SK-N-SH (cell line): ENCODE measurements at places on chromosomes 16 and 17. TPM values are rescaled to one million over a fixed set of nuclear protein-coding genes. Genes with fewer than 3 reads are reported as not detected.

Gene WSCD1
- polyA plus RNA-seq = 0.03 TPM in 2 replicates

Gene SMIM5
- 0.02 TPM in 1 of 2 replicates, not detected in the other for polyA plus RNA-seq

Gene SMYD4
- polyA plus RNA-seq = 4.9 and 6.1 TPM in 2 replicates

Gene NPIPA8
- polyA plus RNA-seq = 15.8 and 19.1 TPM in 2 replicates

Gene SSTR5
- not detected in 2 replicates for polyA plus RNA-seq

DNA sequence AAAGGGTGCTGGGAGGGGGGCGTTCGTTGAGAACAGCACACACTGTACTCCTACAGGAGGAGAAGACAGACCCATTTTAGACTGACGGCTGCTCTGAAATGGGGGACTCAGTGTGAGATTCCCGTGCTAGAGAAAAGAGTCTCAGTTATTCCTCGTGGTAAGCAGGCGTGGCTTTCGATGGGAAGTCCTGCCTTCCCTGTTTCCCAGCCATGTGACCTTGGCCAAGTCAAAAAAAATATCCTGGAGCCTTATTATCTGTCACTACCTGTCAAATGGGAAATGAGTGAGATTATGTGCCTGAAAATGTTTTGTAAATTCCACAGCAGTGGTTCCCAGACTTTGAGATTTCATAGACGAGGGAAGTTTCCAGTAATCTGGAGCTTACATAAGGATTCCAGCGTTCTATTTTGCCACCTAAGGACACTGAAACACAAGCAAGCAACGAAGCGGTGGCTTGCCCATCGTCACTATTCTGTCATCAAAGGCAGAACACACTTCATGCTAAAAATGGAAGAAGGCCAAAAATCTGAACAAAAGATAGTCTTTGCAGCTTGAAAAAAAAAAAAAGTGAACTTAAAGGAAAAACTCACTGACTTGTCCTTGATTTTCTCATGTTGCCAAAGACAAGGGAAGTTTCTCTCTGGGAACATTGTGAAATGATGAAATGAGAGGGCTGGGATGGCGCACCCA is 253.4 kb upstream of the RPL38 start:
- no peak for DNase-seq

DNA sequence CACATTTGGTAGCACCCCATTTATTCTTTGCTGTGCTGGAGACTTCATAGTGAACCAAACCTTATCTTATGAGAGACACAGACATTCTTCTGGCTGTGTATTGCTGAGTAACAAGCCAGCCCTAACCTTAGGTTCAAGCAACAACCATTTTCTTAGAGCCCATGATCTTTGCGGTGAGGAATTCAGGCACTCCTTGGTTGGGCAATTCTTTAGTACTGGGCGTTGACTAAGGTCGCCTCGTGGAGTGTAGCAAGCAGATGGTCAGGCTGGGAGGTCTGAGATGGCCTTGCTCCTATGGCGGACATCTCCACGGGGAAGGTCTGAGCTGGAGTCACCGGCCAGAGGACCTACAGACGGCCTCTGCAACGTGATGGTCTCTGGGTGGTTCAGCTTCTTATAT is 43.1 kb downstream of the ARSG start:
- no peak for DNase-seq

- DNase-seq = no peak
These were observed 120.9 kb downstream of the BCAS3 start for GRCh38 chr17:60798576-60798975.

DNA sequence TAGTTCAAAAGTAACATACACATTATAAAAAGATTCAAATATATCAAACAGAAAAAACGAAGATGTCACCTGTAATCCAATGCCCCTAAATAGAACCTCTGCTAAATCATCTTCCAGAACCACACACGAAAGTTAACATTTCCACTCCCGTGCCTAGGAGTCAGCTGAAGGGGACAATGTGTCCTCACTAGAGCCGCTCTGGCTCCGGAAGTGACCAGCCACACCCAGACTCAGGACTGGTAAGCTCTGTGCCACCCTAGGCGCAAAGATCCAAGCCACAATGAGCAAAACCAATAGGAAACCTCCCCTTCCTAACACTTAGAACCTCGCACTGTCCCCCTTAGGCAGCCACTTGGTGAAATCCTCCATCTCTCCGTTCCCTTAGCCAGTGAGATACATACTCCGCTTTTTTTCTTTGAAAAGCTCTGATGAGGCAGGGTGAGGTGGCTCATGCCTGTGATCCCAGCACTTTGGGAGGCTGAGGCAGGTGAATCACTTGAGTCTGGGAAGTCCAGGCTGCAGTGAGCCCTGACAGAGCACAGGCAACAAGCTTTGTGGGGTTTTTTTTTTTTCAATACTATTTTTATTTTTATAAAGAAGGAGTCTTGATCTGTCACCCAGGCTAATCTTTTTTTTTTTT is 11.8 kb downstream of the CTRB1 start:
- DNase-seq = no peak

DNA sequence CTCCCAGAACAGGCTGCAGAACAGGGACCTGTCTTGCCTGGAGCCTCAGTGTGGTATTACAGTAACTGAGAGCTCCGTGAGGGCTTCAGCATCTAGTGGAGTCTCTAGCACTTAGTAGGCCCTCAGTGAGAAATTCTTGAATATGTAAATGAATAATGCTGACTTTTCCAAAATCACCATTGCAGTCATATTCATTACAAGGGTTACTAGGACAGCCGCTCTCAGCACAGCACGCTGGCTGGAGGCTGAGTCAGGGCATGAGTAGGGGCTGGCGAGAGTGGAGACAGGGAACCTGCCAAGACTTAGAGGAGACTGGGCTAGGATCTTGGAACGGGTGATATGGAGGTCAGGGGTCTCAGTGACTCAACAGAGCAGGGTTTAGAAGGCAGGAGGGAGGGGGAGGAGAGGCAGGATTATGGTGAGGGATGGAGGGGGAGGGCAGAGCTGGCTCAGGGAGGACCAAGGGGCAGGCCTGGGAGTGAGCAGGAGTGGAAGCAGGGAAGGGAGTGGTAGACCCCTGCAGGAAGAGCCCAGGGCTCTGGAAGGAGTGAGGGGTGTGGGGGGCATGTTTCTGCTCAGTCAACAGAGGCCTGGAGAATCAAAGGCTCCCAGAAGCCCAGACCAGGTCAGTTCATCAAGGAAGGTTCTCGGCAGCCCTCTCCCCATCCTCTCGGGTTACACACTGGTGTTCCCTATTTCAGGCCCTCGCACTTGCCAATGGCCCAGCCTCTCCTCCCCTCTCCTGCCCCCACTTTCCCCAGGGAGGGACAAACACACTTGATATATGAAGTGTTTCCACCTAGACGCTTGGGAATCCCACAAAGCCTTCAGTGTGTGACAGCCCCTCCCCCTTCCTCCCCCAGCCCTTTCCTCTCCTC is 42.3 kb downstream of the FZD2 start:
- DNase-seq = no peak

DNA sequence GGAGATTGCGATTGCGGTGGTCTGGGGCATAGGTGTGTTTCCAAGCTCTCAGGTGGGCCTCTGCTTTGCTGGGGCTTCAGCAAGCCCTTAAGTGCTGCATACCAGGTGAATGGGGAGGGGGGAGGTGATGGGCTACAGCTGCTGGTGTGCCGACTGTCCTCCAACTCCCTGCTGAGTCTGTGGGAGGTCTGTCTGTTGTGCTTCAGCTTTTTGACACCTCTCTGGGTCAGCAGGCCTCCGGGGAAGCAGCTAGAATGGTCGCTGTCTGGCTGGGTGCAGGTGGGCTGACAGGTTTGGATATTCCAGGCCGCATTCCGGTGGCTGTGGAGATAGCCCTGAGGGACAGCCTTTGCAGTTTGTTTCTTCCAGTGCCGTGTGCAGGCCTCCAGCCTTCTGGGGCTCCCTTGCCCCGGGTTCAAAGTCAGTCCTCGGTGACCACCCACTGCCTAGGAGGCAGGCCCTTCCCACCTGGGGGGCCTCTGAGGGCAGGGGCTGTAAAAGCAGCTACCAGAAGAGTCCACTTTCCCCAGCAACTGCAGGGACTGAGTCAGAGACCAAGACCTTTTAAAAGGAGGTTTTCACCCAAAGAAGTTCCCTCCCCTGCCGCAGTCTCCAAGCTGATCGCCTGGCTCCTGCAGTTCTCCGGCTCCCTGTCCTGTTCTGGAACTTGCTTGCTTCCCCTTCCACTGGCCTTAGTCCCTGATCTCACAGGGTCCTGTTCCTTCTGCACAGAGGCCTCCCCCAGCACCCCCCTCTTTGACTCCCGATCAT is 2.0 kb upstream of the TTYH2 start:
- no peak for DNase-seq
